HFF-Myc (cell line): ENCODE measurements at places on chromosomes 2 and 18.

DNA sequence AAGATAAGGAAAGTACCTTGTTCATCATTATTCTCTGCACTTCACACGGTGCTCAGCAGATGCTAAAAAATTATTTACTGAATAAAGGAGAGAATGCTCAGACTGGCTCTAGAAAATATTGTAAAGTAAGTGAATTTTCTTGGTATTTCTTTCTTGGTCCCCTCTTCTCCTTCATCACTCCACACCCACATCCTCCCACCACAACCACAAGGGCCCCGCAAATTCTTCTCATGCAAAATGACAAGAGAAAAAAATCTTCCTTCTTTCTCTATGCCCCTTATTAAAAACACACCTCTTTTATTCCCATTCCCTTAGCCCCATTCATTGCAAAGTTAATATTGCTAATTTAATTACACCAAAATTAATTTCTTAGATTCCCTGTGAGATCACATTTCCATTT is 74.2 kb upstream of the NEDD4L start:
- DNase-seq: no peak

- DNase-seq: no peak
These were observed 1.1 kb upstream of the CXCR4 start for GRCh38 chr2:136118819-136119716.

DNA sequence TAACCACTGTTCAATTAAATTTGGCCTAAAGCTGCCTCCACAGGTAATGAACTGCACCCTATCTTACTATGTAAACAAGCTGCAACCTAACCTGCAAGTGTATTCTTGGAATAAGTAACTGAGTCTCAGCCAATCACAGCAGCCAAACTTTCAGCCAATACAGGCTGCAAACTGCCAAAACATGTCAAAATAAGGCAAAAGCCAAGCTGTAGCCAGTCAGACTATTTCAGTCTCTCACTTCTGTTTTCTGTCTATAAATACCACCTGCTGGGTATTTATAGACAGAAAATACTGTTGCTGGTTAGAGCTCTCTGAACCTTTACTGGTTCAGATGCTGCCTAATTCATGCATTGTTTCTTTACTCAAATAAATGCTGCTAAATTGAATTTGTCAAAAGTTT is 14.3 kb downstream of the C2orf76 start:
- no peak for DNase-seq

DNA sequence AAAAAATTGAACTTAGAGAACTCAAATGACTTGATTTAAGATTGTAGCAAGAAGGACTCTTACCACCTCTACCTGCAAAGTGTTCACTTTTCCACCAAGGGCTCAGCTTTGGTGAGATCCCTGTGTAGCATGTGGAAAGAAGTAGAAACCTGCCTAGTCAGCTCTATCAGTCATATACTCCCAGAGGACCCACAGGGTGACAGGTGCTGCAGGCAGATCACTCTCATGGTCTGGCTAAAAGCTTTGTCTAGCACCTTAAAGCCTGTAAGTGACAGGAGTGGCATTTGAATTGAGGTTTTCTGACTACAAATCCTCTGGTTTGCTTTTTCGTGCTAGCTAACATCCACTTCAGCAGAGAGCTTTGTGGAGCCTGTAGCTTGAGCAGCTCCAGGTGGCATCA is 18.7 kb upstream of the NEMP2 start:
- no peak for DNase-seq

GRCh38 chr2:26978061-26978596 is 7.7 kb downstream of the MAPRE3 start:
- no peak for DNase-seq

DNA sequence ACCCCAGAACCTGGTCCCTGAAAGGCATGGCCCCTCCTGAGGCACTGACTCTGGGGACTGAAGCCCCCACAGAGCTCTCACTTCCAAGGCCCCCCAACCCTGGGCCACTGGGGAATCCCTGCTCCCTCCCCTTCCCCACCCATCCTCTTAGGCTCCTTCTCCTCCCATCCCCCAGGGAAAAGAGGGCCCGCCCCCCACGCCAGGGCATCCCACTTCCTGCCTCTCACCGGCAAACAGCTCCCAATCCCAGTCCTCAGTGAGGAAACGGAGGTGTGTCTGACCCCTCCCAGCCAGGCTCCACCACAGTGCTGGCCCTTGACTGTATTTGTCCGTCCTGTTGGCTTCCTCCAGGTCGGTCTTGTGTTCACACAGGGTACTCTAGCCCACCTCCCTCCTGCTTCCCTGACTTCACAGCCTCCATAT is 35.0 kb upstream of the PTMA start:
- no peak for DNase-seq

GRCh38 chr2:170265321-170265720 is 87.4 kb downstream of the MYO3B start:
- DNase-seq: no peak

DNA sequence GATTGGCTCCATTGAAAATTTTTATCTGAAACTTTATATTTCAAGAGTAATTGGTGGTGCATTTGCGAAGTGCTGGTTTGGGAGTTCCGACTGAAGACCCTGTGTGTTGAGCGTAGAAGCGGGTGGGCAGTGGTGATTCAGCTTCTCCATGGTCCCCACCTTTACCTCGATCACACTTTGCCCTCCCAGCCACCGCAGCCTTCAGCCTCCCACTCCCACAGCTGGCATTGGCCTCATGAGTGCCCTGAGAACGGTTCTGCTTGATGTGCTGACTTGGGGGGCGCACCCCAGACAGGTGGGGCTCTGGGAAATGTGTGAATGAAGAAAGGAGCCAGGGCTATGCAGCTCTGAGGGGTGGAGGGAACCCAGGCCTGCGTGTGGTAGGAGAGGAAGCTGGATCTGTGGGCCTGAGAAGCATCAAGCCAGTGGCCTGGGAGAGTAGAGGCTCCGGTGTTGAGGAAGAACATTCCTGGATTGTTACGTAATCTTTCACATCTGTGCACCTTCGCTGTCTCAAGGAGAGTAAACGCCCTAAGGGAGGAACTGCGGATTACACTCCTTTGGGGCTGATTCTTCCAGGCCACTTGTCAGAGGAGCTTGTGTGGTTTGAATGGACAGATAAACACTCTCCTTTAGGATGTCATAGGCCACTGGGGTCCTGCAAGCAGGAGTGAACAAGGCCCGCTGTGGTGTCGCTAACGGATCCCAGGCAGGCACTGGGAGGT is 83.8 kb downstream of the NPAS2 start:
- DNase-seq: peak; percentile 85

DNA sequence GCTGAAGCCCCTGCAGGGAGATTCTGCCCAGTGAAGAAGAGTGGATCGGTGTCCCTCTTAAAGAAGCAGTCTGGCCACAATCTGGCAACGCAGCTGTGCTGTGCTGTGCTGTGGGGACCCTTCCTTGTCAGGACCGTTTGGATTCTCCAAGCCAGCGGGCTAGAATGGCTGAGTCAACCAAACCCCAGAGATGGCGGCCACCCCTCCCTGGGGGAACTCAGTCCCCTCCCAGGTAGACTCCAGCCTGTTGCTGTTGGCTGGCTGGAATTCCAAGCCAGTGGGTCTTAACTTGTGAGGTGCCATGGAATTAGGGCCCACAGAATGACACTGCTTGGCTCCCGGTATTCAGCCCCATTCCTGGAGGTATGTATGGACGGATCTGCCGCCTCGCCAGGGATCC is 62.3 kb downstream of the MMADHC start:
- DNase-seq: no peak

- DNase-seq: no peak
These were observed 51.1 kb upstream of the SLC66A3 start for GRCh38 chr2:11103984-11104793.

- no peak for DNase-seq
These were observed 255.8 kb downstream of the ASXL3 start for GRCh38 chr18:33833842-33834241.

DNA sequence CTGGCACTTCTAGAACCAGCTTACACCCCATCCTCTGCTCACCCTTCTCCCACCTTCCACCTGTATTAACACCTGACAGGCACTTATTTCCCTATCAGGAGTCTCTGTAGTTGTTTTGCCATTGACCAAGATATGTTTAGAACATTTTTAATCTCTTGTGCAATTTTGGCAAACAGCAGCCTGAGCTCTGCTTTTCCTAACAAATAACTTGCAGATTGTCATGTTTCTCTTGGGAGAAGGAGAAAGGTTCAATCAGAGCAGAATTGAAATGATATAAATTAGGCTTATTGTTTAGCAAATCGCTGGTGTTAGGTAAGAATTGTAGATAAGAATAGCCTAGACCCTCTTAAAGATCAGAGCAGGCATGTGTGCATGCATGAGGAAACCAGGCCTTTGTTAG is 225.5 kb downstream of the PARD3B start:
- DNase-seq: no peak

DNA sequence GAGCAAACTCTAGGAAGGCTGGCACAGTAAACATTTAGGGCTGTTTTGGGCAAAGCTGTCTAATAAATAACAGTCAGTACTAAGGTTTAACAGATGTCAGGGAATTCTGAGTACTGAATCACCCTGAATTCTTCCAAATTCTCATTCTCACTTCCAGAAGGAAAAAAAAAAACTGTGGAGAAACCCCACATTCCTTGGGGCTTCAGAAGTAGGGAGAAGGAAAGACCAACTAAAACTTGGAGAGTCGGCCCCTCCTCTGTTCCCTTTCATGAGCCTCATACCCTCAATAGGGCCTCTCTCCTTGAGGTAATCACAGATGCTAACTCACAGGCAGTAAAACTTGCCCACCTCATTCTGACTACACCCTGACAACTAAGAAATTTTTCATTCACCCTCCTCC is 62.1 kb downstream of the CCDC148 start:
- no peak for DNase-seq

DNA sequence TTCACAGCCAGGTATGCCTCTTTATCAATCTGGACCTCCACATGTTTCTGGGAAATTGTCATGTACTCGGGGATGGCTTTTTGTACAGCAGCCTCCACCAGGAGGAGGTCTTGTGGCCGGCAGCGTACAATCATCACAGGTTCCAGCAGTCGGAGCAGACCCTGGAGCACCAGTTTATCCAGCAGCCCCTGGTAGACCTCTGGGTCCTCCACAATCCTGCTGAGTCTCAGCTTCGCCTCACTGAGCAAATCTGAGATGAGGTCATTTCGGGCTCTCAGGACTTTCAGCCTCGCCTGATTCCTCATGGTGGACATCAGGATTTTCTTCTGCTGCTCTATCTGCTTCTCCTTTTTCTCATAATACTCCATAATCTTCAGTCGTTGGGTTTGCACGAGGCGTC is 32.8 kb downstream of the TMEM247 start:
- no peak for DNase-seq

- DNase-seq: no peak
These were observed 79.6 kb downstream of the GORASP2 start for GRCh38 chr2:171008550-171009205.

DNA sequence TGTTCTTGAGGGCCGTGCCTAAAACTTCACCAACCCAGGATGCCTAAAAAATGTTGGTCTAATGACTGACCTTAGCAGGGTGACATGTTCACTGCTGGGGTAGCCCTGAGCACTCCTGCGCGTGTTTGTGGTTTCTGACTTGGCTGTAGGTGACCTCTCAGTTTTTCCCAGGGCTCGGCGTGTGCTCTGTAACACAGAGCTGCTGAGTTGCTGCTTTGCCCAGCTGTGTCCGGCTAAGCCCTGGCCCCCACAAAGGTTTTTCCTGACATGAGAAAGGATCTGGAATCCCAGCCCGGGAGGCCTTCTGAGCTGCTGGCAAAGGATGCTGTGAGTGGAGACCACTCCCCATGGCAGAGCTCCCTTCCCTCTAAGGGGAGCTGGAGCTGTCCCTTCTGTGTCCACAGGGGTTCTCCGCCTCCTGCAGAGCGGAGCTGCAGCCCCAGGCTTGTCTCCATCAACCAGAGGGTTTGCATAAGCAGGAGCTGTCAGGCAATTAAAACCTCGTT is 52.7 kb downstream of the CRIM1 start:
- no peak for DNase-seq

GRCh38 chr2:68000170-68000825 is 62.5 kb downstream of the C1D start:
- DNase-seq: no peak

DNA sequence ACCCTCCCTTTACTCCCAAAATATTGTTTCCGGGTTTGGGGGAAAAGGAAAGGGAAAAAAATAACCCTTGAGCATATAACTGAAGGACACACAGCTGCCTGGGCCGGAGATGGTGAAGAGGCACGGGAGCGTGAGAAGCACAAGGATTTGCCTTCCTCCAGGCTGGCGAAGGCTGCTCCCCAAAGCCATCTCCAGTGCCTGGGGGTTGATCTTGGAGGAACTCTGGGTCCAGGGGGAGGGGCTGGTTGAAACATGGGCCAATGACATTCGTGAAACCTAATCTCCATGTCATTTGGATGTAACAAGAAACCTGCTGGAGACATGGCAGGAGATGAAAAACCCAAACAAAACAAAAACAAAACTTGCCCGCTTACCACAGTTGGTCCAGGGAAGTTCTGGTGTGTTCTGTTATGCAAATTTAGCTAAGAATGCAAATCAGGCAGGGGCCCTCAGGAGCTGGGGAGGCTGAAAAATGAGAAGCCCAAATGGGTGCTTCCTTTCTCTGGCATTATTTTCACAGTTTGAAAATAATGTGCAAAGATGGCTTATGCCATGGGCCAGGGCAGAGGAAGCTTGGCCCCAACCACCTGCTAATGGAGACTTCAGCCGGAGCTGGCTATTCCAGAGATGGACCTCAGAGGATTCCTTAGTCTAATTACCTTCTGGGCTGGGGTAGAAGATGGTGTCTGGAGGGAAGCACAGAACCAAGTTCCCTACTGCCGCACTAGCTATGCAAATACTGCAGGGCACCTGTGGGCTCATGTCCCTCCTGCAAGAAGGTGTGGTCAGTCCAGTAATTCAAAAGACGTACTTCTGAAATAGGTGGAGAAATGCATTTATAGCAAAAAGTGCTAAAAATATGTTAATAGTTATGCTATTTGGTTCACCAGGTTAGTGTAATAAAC is 180.9 kb downstream of the BCL2 start:
- no peak for DNase-seq

DNA sequence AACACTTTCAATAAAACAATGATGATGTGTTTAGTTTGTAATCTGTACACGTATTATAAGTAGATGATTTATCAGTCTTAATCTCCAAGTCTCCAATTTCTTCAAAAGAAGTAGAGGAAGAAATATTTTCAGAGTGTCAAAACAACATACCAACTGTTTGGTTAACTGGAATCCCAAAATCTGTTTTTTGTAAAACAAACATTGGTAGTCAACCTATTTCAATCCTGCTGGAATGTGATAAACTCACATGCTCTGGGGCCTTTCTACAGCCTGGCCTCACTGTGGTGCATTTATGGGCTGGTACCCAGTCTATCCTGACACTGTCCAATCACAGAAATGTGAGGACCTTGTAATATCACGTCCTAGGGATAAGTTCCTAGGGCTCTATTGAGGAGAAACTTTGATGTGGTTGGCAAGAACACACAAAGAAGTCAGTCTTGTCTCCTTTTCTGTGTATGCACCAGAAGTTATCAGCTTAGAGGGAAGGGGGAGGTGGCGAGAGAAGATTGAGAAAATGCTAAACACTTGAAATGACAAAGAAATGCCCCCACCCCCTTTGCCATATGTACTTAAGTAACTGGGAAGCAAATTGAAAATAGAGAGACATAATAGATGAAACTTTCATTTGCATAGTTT is 47.2 kb downstream of the PRKRA start:
- DNase-seq: no peak

- no peak for DNase-seq
These were observed 449 bp upstream of the ATRAID start for GRCh38 chr2:27211241-27211942.
